ENCODE measurements at places on chromosomes 7 and 10.

DNA sequence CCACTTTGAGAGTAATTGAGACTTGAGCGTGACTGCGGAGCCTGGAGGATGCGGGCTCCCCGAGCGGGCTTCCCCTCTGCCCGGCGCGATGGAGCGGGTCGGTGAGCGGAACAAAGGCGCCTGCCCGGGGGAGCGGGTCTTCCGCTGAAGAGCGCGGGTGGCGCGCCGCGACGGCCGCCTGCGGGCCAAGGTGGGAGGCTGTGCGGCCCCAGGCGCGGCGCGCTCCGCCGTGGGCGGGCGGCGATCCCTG lies at the start of gene GALNT17:
GALNT17 (plus strand) TSS at position 18 of the 250 bp plus-strand sequence.
- no peak for DNase-seq

GRCh38 chr7:79563821-79564522 lies 110.5 kb upstream of the MAGI2 start:
- DNase-seq = no peak

GRCh38 chr10:70954381-70955176 lies 66.2 kb upstream of the PCBD1 start:
- DNase-seq = no peak

- no peak for DNase-seq
Measured at GRCh38 chr10:129963641-129964501, at the start of gene EBF3. Gene EBF3 (minus strand): TSS chr10:129964274. CDS start chr10:129963768, 506 bp downstream.

- DNase-seq = no peak
Measured at GRCh38 chr7:151491859-151492258, 27.8 kb downstream of the RHEB start.

GRCh38 chr10:120802935-120803334 lies 48.2 kb upstream of the WDR11 start:
- no peak for DNase-seq

DNA sequence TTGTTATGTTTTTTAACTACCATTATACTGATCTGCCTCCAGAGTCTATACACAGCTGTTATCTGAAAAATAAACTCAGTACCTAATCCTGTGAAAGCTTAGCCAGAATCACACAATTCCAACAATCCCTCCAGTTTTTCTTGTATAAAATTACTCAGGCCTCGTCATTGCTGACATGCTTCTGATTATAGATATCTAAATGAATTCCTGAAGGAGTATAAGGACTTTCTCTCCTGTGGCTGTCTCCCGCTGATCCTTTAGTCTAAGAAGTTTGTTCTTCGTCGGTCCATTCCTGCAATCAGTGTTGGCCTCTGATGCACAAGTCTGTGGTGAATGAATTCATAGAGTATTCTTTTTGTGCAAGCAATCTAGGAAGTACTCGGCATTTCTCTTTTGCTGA lies 288.9 kb upstream of the SEMA3C start:
- no peak for DNase-seq

GRCh38 chr10:86579883-86580520 lies 58.4 kb upstream of the WAPL start:
- DNase-seq = no peak

- DNase-seq = no peak
Measured at GRCh38 chr7:42046483-42046882, 190.5 kb downstream of the GLI3 start.

GRCh38 chr7:77157446-77157845 lies 35.0 kb downstream of the CCDC146 start:
- no peak for DNase-seq

GRCh38 chr7:159253657-159254056 lies 109.0 kb upstream of the VIPR2 start:
- no peak for DNase-seq

DNA sequence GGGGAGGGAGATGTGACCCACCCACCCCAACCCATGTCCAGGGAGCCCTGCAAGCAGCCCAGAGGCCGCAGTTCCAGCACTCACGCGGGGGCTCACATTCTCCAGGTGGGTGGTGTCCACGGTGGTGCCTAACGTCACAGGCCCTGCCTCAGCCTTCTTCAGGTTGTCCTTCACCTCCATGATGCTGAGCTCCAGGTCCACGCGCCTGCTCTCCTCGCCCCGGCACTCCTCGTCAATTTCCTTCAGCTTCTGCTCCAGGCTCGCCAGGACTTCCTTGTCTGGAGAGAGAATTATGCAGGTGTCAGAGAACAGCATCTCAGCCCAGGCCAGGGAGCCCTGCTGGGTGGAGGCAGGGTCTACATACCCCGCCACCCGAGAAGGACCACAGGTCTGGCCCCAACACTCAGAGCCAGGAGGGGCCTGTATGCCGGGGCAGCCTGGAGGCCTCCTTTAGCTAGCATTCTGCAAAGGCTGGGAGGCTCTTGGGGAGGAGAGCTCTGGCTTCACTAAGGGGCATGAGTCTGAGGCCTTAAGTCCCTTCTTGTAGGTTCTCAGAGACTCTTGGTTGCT lies 58.2 kb downstream of the VWA2 start:
- no peak for DNase-seq

- DNase-seq = no peak
Measured at GRCh38 chr10:45000138-45000751, 478 bp upstream of the ZNF22 start.

- DNase-seq = no peak
Measured at GRCh38 chr10:22831586-22831985, 96.3 kb upstream of the ARMC3 start.

- DNase-seq = peak; percentile 30
Measured at GRCh38 chr7:148883266-148884048, 634 bp downstream of the EZH2 start.

GRCh38 chr7:70018700-70019099 lies 420.4 kb downstream of the AUTS2 start:
- DNase-seq = no peak

GRCh38 chr7:43749383-43749940 lies 9.0 kb upstream of the BLVRA start:
- DNase-seq = no peak

GRCh38 chr10:117531371-117532002 lies 11.1 kb upstream of the EMX2 start:
- no peak for DNase-seq

DNA sequence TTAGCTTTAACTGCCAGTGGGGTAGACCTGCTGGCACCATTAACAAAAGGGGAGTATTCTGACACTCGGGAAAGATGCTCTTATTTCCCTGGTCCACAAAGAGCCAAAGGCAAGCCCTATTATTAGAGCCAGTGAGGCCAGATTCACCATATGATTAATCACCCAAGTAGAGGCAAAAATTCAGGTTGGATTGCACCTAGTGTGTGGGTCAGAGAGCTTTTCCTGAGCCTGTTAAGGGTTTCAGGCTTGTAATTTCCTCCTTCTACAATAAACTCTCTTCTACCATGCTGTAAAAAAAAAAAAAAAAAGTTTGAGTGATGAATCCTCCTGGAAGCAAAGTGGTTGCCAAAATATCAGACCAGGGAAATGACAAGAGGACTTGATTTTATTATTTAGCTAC lies 163.5 kb downstream of the MBL2 start:
- no peak for DNase-seq

- no peak for DNase-seq
Measured at GRCh38 chr10:33571616-33572015, 237.1 kb upstream of the NRP1 start.

DNA sequence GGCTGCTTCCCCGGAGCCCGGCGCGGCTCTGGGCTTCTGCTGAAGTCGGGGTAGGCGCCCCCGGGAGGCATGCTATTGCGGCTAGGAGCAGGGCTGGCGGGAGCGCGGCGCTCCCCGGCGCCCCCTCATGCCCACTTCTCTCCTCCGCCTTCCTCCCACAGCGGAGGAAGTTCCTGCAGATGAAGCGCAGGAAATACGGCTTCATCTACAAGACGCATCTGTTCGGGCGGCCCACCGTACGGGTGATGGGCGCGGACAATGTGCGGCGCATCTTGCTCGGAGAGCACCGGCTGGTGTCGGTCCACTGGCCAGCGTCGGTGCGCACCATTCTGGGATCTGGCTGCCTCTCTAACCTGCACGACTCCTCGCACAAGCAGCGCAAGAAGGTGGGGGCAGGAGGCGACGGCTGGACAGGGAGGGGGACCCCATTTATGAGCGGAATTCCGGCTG lies 479 bp downstream of the CYP26A1 start:
- no peak for DNase-seq

- DNase-seq = no peak
Measured at GRCh38 chr7:143323653-143324052, 7.7 kb downstream of the CLCN1 start.

DNA sequence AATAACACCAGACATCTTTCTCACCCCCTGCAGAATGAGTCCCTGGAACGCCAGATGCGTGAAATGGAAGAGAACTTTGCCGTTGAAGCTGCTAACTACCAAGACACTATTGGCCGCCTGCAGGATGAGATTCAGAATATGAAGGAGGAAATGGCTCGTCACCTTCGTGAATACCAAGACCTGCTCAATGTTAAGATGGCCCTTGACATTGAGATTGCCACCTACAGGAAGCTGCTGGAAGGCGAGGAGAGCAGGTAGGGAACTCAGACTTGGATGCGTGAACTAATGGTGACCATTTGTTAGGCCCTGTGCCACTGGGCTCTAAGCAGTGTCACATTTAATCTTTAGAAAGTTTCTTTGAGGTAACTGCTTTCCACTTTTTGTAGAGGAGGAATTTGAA lies 7.1 kb downstream of the VIM start:
- DNase-seq = no peak

DNA sequence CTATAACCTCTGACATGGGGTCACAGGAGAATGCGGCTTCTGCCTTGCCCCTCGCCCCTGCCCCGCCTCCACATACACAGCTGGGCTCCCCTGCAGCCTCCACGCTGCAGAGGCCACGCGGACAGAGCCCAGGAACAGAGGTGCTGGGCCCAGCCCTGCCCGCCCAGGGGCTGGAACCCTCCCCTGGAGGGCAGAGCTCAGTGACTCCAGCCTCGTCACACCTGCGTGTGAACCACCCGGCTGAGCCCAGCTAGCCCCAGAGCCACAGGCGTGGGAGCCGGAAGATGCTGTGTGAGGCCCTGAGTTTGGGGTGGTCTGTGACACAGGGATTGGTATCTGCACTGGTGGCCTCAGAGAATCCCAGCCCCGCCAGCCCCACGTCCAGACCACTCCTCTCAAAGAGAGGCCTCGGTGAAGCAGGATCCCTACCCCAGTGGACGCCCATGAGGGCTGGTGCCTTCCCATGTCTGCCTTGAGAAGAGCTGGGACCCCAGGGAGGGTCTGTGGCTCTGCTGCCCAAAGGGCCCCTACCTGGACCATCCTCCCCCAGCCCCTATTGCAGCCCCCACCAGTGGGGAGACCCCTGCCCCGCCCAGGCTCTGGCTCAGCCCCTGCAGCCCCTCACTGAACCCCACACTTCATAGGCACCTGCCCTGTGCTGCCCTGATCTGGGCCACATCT lies 8.1 kb upstream of the ADAP1 start:
- no peak for DNase-seq

GRCh38 chr7:44625526-44626471 lies 19.4 kb downstream of the OGDH start:
- no peak for DNase-seq

- no peak for DNase-seq
Measured at GRCh38 chr7:135169141-135169963, 1.2 kb downstream of the CYREN start.
